ENCODE measurements at places on chromosomes 5 and 9.

DNA sequence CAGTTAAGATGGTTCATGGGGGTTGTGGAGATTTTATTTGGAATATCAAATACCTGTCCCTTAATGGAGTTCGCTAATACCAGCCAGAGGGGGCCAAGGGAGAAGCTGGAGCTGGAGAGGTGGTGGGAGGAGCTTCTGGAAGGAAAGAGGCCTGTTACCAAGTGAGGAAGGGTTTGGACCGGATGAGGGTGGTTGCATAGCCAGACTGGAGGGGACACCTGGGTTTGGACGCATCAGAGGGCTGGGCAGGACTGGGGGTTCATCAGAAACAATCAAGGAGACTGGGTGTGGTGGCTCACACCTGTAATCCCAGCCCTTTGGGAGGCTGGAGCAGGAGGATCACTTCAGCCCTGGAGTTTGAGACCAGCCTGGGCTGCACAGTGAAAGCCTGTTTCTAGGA, 111.8 kb upstream of the IER5L start:
- DNase-seq = no peak

DNA sequence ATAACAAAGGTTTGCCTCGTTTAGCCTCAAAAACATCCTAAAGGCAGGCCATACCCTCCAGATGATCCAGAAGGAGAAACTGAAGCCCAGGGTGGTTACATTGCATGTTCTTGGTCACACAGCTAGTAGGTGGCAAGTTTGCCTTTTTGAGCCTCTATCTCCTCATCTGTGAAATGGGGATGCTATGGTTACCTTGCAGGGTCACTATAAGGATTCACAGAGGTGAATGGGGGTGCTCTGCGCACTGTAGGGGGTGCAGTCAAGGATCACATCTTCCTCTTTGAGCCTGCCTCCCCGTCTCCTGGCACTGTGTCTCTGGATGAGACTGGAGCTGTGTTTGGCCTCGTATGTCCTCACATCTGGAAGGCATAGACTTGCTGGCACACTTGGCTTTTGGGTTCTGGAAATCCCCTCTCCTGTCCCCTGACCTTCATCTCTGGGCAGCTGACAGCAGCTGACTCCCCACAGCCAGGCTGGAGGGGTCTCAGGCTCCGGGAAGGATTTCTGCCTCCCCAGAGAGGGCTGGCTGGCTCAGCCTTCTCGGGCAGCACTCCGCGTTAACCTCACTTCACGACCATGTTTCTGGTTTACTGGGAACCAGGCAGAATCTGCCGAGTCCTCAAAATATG, 167.7 kb downstream of the RGS3 start:
- DNase-seq = peak; percentile 78

DNA sequence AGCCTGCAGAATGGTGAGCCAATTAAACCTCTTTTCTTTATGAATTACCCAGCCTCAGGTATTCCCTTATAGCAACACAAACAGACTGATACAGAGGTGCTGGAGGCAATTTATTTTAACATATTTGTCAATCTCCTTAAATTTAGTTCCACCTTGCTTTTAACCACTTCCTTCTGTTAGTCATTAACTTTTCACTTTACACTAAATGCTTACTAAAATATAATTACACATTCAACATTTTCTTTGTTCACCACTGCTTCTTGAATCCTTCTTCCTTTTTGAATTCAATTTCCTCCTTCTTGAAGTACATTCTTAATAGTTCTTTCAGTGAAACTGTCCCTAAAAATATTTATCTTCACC, 39.4 kb downstream of the LYRM7 start:
- DNase-seq = no peak

GRCh38 chr5:34584165-34584564, 72.0 kb upstream of the RAI14 start:
- no peak for DNase-seq

GRCh38 chr9:134484479-134484878, 157.1 kb upstream of the COL5A1 start:
- no peak for DNase-seq

GRCh38 chr5:102138243-102138653, 157.8 kb downstream of the SLCO4C1 start:
- no peak for DNase-seq

DNA sequence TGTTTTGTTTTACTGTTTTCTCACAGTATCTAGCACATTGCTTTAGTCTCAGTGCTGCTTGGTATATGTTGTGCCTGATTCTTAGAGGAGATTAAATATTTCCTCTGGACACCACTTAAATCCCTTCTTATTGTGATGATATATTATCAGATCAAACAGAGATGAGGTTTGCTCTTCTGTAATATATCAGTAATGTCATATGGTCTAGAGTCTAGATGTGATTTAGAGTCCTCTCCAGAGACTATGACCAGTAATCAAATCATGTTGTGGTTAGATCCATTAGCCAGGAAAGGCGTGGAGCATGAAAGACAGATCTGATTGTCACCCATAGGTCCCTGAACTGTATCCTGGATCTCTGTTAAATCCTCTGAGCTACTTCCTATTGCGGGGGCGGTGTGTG, 24.4 kb downstream of the CAMK4 start:
- DNase-seq = no peak

GRCh38 chr5:150289551-150290390, at the start of gene CAMK2A:
CAMK2A (minus strand) TSS chr5:150289773; CDS start chr5:150289625, 148 bp downstream.
- DNase-seq = no peak

GRCh38 chr9:132866898-132867297, 11.2 kb downstream of the AK8 start:
- no peak for DNase-seq

DNA sequence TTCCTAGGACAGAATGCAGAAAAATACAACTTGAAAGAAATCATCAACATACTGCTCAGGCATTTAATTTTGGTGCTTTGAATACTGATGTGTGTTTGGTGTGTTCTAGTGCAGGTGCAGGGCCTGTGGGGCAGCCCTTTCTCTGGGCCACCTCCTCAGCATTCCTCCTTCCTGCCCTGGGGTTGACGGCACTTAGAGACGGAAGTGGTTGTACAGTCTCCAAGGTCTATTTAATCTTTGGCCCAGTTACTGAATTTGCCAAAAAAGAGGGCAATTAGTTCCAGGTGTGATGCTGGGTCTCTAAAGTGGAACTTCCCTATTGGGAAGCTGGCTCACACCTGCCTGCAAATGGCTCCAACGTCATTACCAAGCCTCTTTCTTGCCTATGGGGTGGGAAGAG, 269.0 kb downstream of the SH3GL2 start:
- DNase-seq = no peak

- no peak for DNase-seq
Observed at GRCh38 chr9:133051281-133051900, 10.4 kb upstream of the CEL start.

GRCh38 chr5:67897431-67897830, 318.1 kb upstream of the PIK3R1 start:
- peak; percentile 32 for DNase-seq

DNA sequence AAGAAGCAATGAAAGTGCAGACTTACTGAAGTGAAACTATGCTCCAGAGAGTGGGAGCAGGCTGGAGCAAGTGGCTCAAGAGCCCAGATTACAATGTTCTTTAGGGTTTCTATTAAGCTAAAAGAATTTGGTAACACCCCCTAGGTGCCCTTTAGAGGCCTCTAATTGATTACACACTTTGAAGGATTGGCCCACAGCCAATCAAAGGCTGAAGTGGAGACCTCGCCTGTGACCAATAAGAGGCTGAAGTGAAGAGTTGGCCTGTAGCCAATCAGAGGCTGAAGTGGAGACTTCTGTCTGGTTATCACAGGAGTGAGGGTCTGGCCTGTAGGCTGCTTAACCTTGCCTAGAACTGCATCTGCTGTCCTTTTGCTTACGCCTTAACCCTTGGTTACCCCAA, 46.7 kb upstream of the SPATA31C2 start:
- DNase-seq = no peak

DNA sequence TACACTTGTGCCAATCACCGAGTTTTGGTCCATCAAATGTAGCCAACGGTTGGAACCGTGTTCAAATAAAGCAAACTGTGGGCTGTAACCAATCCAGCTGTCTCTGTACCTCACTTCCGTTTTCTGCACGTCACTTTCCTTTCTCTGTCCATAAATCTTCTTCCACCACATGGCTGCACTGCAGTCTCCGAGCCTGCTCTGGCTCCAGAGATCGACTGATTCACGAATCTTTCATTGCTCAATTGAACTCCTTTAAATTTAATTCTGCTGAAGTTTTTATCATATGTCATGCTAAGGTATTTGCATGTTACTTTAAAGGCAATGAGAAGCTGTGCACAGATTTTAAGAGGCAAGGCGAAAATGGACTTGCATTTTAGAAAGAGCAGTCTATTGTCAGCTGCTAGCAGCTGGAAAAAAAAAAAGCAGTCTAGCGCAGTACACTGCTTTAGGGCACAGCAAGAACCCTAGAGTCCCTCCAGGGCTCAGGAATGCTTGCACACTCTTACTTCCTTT, 13.2 kb downstream of the TTC39B start:
- no peak for DNase-seq

- no peak for DNase-seq
Observed at GRCh38 chr5:81604193-81604592, 146.7 kb downstream of the SSBP2 start.

DNA sequence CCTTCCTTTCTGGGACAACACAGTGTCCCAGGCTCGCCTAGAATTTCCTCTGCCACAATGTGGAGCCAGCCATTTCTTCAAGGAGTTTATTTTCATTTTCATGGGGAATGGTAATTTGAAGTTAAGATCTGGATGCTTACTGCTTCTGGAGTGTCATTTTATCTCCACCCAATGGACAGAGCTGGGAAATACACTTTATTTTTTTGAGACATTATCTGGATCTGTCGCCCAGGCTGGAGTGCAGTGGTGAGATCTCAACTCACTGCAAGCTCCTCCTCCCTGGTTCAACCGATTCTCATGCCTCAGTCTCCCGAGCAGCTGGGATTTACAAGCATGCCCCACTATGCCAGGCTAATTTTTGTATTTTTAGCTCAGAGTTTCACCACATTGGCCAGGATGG, 12.7 kb upstream of the THG1L start:
- DNase-seq = peak; percentile 73

GRCh38 chr9:114003758-114004157, 74.3 kb downstream of the AMBP start:
- no peak for DNase-seq

- DNase-seq = no peak
Observed at GRCh38 chr9:10855847-10856246, 243.0 kb upstream of the PTPRD start.

DNA sequence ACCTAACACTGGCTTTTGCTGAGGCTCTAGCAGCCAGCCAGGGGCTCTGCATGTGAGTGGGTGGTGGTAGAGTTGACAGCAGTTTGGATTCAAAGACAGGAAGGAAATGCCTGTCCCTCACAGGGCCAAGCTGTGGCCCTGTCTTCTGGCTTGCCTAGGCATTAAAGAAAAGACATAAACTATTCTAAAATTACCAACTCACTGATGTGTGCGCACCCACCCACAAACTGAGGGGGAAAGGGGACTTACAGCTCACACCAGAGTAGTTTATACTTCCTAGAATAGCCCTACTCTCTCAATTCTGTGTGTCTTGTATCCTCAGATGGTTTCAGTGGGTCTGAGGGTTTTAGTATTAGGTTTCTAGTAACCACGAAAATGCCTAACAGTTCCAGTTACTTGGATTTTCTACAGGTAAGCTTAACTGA, 18.3 kb upstream of the IL13 start:
- no peak for DNase-seq

GRCh38 chr5:565782-566440, 41.7 kb upstream of the SLC9A3 start:
- no peak for DNase-seq

DNA sequence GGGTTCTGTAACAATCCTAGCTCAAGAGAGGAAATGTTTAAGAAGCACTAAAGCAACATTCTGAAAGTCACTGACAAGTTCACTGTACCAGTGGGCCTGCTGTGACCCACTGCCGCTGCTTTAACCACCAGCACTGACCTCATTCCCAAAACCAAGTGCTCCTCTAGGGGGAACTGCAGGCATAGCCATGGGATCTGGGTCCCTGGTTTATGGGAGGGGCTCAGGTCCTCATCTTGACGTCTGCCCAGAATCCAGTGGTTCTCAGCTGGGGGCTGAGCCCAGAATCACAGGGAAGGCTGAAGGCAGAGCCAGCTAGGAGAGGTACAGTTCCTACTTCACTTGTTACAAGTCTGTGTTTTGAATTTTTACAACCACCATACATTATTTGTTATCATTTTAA, 36.1 kb upstream of the SLC2A8 start:
- peak; percentile 62 for DNase-seq

DNA sequence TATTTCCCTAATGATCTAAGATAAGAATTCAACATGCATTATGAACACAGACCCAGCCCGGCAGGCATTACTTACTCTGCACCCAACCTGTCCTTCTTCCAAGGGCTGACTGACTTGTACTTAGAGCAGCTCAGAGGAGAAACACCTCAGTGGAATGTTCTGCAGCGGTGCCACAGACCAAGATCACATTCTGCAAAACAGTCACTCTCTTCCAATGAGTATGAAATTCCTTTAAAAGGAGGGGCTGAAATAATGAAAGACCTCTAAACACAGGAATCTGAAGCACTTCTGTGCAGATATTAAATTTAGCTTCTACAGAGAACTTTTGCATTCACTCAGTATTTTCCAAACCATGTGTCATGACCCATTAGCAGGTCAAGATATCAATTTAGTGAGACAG, 172.9 kb downstream of the ZDHHC21 start:
- DNase-seq = no peak

- DNase-seq = peak; percentile 48
Observed at GRCh38 chr9:126957687-126958053, 43.1 kb downstream of the RALGPS1 start.

DNA sequence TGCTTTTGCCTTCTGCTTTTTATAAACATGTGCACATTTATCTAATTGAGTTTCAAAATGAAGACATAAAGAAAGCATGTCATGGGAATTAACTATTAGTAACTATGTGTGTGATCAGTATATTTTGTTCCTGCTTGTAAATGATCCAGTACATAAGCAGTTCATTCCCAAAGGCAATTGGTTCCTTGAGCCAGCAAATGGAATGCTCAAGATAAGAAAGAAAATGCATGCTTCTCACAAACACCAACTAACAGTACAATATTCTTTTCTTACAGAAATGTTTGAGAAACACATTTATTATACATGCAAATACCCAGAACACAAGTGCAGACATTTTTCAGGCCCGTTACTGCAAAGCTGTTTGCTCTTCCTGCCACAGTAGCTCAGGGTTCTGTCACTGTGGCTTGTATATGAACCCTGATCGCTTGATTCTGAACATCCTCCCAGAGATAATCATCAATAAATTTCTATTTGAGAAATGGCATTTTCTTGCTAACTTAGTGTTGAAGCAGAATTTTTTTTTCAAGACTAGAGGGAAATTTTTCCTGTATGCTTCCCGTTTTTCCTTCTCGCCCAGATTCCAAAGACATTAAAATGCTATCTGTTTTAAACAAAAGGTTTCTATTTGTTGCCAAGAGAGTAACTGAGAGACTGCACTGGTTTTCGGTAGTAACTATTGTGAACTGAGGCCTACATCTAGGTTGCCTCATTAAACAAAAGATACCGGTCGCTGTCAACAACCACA, 1.9 kb downstream of the GNAQ start:
- DNase-seq = no peak

- DNase-seq = no peak
Observed at GRCh38 chr9:130325921-130326320, 60.4 kb downstream of the HMCN2 start.

- DNase-seq = no peak
Observed at GRCh38 chr5:40074826-40075225, 604.9 kb upstream of the PTGER4 start.
